ENCODE measurements at places on chromosomes 12 and 14.

DNA sequence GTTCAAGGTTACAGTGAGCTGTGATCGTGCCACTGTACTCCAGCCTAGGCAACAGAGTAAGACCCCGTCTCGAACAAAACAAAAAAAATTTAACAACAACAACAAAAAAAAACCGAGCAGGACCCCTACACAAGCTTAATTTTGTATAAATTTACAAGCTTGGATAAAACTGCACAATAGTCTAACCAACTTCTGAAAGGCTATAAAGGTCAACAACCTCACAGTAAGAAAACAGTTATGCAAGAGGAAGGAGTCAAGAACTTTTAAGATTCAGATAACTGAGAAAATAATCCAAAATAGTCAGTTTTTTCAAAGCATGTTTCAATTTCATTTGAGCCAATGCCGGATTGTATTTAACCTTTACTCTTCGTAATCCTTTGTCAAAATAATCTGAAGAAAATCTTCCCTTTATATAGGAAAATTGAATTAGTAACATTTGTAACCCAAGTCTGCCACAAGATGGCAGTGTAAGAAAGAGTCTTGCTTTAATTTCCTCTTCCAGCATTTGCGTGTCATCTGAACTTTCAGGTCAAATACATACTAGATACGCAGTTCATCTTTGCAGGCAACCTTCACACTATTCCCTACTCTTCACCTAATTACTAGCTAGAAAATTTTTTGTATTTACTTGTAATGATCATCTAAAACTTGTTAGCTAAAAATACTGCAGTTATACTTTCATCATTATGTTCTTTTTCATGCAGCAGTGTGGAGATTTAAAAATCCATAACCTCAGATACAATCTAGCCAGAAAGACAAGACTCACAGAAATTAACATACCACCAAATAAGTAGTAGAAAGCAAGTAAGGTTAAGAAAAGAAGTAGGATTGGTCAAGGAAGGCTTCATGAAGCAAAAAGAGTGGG, 5.8 kb downstream of the CCNB1IP1 start:
- no peak for DNase-seq

- DNase-seq: no peak
These were observed 226.7 kb downstream of the FUT8 start for GRCh38 chr14:65639216-65639615.

GRCh38 chr14:90040411-90040810, 21.4 kb upstream of the KCNK13 start:
- no peak for DNase-seq

DNA sequence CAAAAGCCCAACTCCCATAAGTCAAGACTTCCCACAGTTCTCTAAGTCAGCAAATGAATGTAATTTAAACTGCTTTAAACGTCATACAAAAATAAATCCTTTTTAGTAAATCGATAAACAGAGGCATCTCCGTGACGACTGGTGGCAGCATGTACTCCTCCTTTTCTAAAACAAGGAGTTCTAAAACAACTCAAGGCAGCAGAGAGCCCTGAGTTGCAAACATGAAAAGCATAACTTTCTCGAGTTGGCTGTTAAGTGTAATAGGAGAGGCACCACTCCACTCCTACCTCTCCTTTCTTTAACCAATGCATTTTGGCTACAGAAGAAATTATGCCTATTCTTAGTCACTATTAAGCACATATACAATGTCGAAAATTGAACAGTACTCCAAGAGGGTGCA, 22.0 kb downstream of the LTBR start:
- DNase-seq: no peak

DNA sequence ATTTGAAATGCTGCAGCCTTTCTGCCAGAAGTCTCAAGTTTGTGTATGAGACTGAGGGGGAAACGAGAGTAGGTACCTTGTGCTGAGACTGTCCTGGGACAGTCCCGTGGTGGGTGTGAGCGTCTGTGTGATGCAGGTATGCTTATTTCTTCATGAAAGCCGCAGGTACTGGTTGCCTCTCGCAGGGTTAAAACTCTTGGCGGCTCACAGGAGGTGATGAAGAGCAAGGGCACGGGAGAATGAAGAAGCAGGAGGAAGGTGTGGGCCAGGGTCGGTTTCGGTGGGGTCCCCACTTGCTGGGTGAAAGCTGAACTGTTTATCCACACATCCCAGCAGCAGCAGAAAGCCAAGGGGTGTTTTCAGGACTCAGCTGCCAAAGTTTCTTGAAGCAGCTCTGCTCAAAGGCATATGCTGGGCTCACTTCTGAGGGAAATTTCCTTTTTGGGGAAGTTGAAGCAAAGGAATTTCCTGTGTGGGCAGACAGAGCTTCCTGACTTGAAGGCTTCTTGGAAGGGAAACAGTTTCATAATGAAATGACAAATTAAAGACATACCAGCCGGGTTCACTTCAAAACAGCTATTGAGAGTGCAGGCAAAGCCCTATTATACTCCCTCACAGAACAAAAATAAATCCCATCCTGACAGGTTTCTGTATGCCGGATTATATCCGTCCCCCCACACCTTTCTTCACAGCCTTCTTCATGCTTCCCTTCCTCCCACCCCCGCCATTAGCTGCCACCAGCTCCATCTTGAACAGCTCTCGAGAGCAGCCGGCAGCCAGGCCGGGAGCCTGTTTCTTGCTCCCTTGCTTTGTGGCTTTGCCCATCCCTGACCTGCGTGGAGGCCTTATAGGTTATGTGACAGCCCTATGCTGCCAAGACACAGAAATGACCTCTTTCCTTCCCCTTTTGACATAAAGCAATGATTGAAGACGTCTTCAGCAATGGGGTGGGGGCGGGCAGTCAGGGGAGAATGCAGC, 116.6 kb downstream of the ETV6 start:
- DNase-seq: peak; percentile 31

DNA sequence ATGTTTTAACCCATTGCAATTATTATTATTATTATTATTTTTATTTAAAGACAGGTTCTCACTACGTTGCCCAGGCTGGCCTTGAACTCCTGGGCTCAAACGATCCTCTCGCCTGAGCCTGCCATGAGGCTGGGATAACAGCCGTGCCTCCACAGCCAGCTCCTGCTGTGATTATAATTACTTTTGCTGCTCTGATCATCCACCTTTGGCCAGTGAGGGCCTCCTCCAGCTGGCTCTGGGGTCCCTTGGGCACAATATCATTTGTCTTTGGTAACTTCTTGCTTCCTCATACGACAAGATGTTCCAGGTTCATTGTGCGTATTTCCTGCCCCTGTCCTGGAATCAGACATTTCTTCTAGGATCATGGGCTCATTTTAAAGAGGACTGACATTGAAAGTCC, 28.4 kb downstream of the LRTM2 start:
- no peak for DNase-seq

DNA sequence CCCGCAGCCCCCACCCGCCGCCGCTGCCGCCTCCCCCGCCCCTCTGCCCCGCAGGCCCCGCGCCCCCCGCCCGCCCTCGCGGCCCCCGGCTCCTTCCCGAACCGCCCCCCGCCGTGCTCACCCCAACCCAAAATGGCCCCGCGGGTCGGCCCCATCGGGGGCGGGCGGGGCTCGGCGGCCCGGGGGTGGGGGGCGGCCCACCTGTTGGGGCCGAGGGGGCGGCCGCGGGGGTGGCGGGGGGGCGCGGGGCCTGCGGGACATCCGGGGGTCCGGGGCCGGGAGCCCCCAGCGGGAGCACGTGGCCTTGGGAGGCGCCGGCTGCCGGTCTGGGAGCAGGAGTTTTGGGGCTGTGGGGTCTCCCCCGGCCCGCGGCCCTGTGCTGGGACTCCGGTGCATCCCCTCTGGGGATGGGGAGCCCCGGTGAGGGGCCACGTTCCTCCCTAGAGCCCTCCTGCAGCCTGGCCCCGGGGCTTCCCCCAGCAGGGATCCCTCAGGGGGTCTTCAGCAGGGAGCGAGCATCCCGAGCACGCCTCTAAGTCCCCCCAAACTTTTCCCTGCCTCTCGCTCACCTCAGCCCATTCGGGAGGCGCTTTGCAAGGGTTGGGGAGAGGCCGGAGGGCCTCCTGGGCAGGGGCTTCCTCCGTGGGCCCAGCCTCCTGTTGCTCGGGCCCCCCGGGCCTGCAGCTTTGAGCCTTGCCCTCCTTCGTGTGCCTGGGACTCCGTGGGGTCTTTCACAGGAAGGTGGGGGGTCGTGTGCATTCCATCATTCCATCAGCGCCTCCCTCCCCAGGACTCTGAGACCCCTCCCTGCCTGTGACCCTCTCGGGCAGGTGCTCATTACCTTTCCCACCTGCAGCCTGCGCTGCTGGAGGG, 710 bp downstream of the MTA1 start:
- DNase-seq: no peak

- no peak for DNase-seq
These were observed 71.4 kb downstream of the SLC41A2 start for GRCh38 chr12:104886418-104887401.

- DNase-seq: no peak
These were observed 10.7 kb downstream of the TEDC1 start for GRCh38 chr14:105501504-105502291.

- no peak for DNase-seq
These were observed 32.4 kb downstream of the PSEN1 start for GRCh38 chr14:73168691-73169090.

DNA sequence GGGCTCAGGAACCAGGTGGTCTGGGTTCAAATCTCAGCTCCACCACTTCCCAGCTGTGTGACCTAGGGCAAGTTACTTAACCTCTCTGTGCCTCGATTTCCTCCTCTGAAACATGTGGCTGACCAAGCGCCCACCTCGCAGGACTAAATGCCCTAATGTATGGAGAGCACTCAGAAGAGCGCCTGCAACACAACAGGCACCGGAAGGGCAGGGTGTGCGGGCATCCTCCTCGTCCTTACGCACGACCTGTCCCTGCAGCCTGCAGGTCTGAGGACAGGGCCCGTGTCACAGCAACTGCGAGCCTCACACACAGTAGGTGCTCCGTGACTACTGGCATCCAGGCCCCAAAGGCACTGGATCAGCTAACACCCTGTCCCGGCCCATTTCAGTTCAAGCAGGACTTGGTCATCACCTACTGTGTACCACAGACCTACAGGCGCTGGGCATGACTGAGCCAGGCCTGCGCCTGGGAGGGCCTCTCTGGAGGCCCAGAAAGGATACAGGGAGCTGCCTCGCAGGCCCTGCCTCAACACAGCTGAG, 131.5 kb downstream of the NCOR2 start:
- no peak for DNase-seq

DNA sequence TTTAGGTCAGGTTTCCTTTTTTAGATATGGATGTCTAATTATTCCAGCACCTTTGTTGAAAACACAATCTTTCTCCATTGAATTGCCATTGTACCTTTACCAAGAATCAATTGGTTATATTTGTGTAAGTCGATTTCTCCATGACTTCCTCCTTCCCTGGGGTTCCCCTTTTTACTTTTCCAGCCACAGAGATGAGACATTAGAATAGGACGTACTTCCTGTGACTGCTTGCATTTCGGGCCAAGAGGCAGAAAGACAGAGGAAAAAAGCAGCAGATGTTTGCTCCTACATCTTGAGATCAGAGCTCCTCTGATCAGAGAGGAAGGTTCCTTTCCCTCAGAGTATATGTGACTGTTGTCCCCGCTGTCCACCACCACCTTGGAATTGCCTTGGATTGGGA, 453.7 kb upstream of the RGS6 start:
- no peak for DNase-seq

GRCh38 chr14:72925815-72926291, 411 bp upstream of the DCAF4 start:
- no peak for DNase-seq

- DNase-seq: no peak
These were observed 183.1 kb downstream of the EMP1 start for GRCh38 chr12:13379531-13380188.

DNA sequence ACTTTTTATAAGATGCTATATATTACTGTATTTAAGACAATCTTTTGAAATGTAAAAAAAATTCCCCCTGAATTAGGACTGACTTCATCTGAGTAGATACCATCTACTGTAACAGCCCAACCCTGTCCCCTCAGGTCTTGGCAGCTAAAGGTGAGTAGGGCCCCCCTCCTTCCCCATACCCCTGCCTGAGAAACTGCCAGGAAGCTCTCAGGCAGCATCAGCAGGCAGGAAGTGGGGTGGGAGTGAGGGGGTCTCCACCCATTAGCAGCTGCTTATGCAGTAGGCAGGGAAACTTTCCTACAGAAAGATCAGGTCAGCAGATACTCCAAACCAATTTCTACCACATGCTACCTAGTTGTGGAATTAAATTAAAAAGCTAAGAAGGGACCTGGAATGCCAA, 62.5 kb downstream of the PAX9 start:
- no peak for DNase-seq

DNA sequence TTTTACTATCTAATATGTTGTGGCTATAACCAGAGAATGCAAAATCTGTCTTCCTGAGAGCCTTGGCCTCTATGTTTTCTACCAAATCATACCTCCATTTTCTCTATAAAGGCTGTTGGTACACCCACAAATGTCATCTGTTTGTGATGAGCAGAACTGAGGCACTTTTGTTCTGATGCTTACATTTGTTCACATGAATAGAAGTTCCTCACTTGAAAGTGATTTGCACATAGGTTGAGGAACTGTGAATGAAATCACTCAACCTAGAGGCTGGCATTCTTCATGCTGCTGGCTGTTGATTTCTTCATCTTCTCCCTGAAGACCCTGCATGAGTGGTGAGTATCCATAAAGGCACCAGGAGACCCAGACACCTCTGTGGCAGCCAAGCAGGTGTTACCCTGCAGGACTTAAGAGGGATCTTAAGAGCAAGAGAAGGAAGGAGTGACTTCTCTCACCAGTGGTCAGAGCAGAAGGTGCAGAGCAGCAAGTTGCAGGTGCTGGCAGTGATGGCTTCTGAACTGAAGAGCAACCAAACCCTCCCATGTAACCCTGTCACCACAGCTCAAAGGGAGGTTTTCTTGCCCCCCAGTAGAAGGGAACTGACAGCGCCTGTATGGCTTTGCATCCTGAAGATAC, 110.3 kb downstream of the HMGA2 start:
- no peak for DNase-seq

DNA sequence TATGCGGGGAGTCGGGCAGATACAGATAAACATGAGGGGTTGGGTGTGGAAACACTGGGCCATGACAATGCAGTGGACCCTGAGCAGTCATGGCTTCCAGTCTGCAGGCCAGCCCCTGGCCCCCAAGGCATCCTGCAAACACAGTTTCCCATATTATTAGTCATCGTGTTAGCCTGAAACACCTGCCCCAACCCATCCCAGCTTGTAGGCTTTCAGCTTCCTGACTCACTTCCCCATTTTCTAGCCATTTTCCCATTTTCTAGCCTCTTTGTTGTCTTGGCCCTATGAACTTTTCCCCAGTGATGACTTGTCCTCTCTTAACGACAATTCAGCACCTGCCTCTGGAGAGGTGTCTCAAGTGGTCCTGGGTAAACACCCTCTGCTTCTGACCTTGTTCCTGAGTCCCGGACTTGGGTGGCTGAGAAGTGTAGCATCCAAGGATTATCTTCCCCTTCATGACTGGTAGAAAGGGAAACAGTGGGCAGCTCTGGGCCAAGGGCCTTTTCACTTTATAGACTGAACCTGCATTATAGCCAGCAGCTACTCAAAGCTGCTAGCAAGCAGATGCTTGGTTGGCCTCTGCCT, 4.3 kb upstream of the PGF start:
- DNase-seq: no peak

Data from activated CD4-positive, CD25-positive, alpha-beta regulatory T cell treated with anti-CD3 and anti-CD28 coated beads, Interleukin-2, amount 50 U/mL, for 16 hours (primary cell).